ENCODE measurements at places on chromosomes 5 and 9.

- no peak for DNase-seq
Observed at GRCh38 chr5:6950250-6950649, 237.0 kb downstream of the TENT4A start.

DNA sequence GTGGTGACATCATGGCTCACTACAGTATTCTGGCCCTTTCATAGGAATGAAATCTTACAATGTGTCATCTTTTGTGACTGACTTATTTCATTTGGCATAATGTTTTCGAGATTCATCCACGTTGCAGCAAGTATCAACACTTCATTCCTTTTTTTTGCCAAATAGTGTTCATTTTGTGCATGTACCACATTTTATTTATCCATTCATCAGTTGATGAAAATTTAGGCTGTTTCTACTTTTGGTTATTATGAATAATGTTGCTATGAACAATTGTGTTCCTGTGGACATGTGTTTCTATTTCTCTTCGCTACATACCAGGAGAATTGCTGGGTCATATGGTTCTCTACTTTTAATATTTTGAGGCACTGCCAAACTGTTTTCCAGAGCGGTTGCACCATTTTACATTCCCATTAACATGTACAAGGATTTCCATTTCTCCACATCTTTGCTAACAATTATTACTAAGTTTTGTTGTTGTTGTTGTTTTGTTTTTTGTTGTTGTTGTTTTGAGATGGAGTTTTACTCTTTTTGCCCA, 43.5 kb downstream of the RMI1 start:
- DNase-seq: no peak

GRCh38 chr9:90846770-90847419, 45.3 kb downstream of the SYK start:
- no peak for DNase-seq

- DNase-seq: no peak
Observed at GRCh38 chr5:177967221-177967887, 28.7 kb downstream of the PROP1 start.

DNA sequence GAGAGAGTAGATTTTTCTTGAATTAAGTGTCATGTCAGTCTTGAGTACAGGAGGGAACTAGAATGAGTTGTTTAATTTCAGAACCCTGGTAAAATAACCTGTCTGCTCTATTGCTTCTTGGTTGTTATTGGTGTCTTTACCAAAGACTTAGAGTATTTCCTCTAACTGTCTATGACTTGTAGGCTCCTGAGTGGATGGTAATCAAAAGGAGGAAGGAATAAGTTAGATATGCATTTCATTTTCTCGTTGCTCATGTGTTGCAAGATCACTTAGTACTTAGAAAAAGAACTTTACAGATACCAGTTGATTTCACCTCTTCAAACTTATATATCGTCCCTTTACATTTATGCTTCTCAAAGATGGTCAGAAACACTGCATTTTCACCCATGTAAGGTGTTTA, 31.1 kb downstream of the UHRF2 start:
- DNase-seq: no peak

- no peak for DNase-seq
Observed at GRCh38 chr5:56350597-56351170, 117.6 kb upstream of the ANKRD55 start.

GRCh38 chr9:110750272-110750671, 81.7 kb downstream of the MUSK start:
- no peak for DNase-seq

DNA sequence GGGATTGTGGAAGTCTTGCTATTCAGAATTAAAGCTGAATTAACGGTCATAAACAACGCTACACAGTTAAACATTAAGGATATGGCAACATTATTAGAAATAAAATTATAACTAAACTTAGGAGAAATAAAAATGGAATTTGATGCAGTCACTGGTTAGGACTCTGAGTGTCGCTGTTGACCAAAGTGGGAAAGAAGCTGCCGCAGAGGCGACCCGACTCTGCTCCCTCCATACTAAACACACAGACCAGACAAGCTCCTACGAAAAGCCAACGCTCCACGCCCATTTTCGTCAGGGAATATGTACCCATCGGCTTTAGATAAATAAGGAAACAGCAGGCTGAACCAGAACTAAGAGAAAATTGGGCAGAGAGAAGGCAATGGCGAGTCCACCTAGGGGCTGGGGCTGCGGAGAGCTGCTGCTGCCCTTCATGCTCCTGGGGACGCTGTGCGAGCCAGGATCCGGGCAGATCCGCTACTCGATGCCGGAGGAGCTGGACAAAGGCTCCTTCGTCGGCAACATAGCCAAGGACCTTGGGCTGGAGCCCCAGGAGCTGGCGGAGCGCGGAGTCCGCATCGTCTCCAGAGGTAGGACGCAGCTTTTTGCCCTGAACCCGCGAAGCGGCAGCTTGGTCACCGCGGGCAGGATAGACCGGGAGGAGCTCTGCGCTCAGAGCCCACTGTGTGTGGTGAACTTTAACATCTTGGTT, at the start of gene PCDHGA5:
PCDHGA5 (plus strand) TSS at position 211 of the 709 bp plus-strand sequence; CDS start at position 380, 169 bp downstream.
- DNase-seq: no peak

- DNase-seq: no peak
Observed at GRCh38 chr9:134497283-134497860, 144.2 kb upstream of the COL5A1 start.

- peak; percentile 25 for DNase-seq
Observed at GRCh38 chr5:154421868-154422267, 23.9 kb upstream of the SAP30L start.

All from NCI-H1694 (cell line).